ENCODE measurements at places on chromosomes 12 and 14.

DNA sequence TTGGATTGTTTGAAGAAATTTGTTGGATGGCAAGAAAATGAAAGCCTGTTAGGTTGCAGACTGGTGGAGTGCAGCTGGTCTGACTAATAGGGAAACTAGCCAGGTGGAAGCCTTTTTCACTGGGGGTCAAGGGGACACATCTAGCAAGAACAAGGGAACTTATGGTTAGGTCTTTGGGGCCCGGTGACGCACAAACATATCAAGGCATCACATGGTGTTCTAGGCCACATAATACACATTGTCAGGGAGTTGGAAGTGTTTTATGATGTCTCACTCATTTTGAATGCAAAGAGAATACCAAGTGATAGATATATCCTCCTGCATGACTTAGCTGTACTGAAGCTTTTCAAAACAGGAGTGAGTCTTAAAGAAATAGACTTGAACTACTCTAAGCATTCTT, 351.2 kb downstream of the KCNH5 start:
- no peak for DNase-seq

- DNase-seq: no peak
Observed at GRCh38 chr12:57158665-57159064, 11.2 kb upstream of the LRP1-AS start.

DNA sequence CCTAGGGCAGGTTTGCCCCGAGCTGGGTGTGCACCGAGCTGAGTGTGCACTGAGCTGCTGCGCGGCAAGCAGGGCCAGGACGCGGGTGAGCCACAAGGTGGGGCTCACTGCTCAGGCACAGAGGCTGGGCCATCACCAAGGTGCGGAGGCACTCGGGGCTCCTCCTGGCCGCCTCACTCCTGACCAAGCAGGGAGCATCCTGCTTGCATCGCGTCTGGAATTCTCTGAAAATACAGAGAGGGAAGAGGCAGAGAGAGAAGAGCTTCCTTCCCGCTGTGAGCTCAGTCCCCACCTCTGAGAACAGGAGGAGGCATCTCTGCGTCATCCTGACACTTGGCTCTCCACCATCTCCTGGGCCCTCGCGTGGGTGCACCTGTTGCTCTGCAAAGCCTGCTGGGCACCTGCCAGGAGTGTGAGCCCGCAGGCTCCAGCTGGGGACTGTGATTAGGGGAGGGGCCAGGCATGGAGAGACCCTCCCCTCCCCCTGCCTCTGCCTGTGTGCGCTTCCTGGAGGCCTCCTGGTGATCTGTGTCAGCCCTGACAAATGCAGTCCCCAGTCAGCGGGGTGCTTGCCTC, 116.3 kb downstream of the GLT1D1 start:
- DNase-seq: peak; percentile 36

- DNase-seq: peak; percentile 50
Observed at GRCh38 chr14:20690848-20691640, 2.5 kb downstream of the ANG start.

DNA sequence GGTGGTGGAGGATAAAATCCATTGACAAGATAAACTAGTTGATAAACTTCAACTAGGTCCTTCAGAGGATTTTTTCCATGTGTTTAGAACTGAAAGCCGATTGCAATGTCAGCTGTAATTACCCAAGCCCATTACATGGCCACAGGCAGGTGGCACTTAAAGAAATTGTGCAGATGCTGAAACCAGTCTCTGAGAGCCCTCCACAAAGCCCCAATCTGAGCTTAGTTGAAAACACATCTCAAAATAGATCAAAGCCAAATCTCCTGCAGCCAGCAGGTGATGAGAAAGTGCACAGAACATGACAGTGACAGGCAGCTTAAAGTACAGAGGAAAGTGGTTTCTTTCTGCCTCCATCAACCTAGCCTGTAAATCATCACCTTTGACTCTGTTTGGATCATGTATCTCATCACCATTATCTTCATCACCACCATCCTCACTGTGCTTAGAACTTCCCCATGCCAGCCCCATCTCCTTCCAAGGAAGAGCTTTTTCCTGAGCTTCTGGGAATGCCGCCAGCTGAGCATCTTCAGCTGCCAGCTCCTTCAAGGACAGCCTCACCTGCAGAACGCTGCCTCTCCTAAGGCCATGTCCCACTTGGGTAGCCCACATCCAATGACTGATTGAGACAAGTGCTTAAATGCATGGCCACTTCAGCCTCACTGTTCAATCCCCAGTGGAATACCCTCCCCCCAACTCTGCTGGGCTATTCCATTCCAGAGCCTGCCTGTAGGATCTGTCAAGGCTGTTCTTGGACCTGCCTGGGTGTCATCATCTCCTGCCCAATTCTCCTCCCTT, 219.5 kb upstream of the TMEM132C start:
- DNase-seq: no peak

GRCh38 chr12:13980538-13981295, 685 bp downstream of the GRIN2B start:
- DNase-seq: peak; percentile 40

GRCh38 chr12:13198241-13198640, 1.7 kb downstream of the EMP1 start:
- no peak for DNase-seq

- no peak for DNase-seq
Observed at GRCh38 chr12:131003716-131004045, 50.0 kb downstream of the ADGRD1 start.

- no peak for DNase-seq
Observed at GRCh38 chr12:46150735-46151134, 118.1 kb downstream of the SLC38A1 start.

DNA sequence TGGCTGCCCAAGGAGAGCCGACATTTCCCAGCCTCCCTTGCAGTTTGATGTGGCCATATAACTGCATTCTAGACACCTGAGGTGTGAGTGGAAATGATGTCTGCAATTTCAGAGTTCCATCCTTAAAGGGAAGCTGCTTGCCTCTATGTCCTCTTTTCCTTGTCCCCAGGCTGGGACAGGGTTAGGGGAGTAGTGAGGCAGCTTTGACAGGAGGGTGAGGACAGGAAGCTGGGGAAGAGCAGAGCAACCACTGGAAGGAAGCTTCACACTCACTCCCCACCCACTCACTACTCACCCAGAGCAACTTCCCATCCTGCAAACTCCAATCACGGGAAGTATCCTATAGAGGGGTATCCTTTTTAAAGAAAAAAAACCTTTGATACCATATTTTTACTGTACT, 28.9 kb upstream of the LTA4H start:
- DNase-seq: no peak

GRCh38 chr12:113102811-113103210, 32.8 kb downstream of the RASAL1 start:
- no peak for DNase-seq

GRCh38 chr12:41250748-41251147, 62.6 kb downstream of the PDZRN4 start:
- no peak for DNase-seq

DNA sequence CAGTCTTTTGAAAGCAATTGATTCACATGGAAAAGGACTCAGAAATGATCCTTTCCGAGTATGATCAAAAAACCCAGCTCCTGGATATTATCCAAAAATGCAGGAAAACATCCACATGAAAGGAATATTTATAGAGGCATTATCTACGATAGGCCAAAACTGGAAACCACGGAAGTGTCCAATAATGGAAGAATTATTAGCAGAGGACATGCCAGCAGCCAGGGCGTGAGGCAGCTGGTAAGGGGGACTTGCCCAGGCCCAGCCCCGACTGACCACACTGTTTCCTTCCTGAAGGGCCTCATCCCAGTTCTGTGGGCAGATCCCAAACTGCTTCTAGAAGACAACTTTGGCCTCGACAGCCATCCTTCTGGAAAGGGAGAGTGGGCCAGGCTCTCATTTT, 20.5 kb downstream of the ACTN1 start:
- no peak for DNase-seq

GRCh38 chr14:84162633-84163032, 1367.3 kb upstream of the FLRT2 start:
- no peak for DNase-seq

DNA sequence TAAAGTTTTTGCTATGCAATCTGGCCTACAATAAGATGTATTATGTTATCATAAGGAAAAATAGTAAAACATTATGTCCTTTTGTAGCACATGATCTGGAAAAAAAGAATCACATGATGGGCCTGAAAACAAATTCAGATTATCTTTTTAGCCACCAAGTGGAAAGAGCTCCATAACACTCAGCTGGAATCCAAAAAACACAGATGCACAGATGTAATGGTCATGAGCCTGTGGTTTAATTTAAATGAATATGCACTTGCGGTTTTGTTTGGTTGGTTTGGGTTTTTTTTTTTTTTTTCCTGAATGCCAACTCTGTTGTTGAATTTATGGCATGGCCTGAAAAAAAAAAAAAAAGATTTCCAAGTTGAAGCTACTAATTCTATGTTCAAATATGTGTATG, 4.1 kb downstream of the KCNC2 start:
- DNase-seq: no peak

- no peak for DNase-seq
Observed at GRCh38 chr14:87934185-87934584, 58.8 kb downstream of the GALC start.

All from left hindlimb (tissue), 1 donor.